Cardiac septum (tissue), 1 donor: ENCODE measurements at places on chromosomes 7 and 10. TPM values are rescaled to one million over a fixed set of nuclear protein-coding genes. Genes with fewer than 3 reads are reported as not detected.
A peak's percentile ranks its signal among the peaks of the same experiment; 100 is the strongest.

DNA sequence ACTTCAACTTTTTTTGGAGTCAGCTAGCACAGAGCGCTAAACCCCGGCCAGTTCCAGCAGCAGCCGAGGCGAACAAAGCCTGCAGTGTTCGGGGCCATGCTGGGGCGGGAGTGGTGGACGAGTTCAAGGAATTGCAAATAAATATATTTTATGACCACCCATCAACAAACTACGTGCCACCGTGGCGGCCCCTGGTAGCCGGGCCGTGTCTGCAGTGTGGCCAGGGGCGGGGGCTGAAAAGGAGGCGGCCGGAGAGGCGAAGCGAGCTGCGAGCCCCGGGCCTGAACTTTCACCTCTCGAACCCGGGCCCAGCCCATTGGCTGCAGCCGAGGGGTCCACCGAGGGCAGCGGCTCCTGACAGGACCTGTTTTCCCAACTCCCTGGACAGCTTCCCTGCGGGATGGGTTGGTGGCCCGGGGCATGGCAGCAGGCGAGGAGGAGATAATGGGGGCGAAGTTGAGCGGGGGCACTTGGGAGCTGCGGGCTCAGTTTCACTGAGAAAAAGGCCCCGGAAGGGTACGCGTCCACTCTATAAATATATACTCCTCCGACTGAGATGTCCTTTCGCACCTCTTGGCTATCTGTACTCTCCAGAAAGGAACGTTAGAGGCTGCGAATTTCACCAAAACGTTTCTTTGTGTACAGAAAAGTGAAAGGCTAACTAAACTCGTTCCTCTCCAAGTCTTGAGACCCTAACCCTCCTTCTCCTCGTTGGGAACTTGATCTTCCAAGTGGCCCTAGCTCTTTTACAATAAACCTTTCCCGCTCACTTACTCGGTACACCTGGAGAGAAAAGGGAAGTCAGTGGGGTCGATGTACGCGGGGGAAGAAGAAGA lies 164.6 kb upstream of the PPP1R3A start:
- DNase-seq = no peak

- peak; percentile 70 for DNase-seq
Measured at GRCh38 chr7:149289856-149290255, 27.9 kb downstream of the ZNF783 start.

DNA sequence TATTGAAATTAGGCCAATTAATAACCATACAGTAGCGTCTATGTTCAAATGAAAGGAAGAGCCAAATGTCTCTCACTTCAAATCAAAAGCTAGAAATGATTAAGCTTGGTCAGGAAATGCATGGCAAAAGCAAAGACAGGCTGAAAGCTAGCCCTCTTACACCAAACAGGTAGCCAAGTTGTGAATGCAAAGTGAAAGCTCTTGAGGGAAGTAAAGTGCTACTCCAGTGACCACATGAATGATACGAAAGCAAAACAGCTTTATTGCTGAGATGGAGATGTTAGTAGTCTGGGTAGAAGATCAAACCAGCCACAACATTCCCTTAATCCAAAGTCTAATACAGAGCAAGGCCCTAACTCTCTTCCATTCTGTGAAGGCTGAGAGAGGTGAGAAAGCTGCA lies 123.8 kb downstream of the TEX36 start:
- no peak for DNase-seq

DNA sequence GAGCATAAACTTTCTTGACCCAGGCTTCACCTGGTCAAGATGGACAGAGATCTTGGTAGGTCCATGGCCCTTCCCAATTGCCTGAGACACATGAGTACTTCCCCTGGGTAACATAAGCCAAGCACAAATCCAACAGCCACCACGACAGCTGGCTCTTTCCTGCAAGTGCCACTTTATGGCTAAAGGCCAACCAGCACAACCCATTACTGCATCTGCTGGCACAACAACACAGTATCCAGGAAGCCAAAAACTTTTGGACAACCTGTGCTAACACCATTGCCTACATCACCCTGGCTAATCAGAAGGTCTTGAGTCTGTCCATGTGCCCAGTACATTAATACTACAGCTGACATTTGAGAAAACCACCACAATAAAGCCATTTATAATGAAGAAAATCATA lies 548.0 kb upstream of the SEMA3D start:
- no peak for DNase-seq

DNA sequence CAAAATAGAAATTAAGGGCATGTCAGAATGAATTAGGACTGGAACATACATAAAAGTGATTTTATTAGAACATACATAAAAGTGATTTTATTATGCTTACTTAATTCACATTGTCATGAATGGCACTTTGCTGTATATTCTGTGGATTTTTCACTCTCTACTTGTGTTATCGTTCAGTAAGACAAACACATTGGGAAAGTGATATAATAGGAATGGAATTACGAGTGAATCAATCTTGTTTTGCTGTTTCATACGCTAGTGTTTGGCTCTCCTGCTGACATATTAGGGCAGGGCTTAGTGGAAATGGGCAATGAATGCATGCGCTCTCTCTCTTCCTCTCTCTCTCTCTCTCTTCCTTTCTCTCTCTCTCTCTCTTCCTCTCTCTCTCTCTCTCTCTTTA lies 561.1 kb downstream of the ACTR3B start:
- no peak for DNase-seq

- DNase-seq = peak; percentile 55
Measured at GRCh38 chr7:148481971-148482626, 108.5 kb upstream of the C7orf33 start.

HYAL4 gene
- 0.32 TPM for total RNA-seq

IQUB gene
- total RNA-seq = 0.78 TPM

NANOS1 gene
- total RNA-seq = 10.3 TPM
